ENCODE measurements at places on chromosomes 4 and X.

- no peak for DNase-seq
Measured at GRCh38 chr4:119237642-119238041, 25.1 kb downstream of the USP53 start.

DNA sequence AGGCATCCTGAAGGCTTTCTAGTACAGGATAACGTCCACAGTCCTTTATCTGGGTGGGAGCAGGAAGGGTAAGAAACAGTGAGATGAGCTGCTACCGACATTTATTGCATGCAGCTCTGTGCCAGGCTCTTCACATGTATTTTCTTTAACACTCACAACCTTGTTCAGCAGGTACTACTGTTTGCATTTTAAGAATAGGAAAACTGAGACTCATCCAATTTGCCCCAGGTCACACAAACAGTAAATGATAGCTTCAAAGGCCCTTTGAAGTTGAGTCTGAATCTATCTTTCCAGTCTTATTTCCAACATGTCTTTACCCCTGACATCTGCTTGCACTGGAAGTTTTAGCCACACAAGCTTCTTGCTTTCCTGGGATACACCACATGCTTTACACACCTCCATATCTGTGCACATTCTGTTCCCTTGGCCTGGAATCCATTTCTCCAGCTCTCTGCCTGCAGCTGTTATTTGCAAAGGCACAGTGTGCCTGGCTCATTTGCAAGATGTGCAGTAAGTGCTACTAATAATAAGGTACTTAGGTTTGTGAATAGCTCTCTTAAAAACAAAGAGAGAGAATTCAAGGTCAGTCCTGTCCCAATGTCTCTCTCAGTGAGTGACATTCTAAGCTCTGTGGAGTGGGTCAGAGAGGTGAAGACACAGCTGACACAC lies 61.2 kb downstream of the METTL14 start:
- DNase-seq = no peak

GRCh38 chr4:108166038-108166437 lies 2.7 kb downstream of the LEF1 start:
- no peak for DNase-seq

DNA sequence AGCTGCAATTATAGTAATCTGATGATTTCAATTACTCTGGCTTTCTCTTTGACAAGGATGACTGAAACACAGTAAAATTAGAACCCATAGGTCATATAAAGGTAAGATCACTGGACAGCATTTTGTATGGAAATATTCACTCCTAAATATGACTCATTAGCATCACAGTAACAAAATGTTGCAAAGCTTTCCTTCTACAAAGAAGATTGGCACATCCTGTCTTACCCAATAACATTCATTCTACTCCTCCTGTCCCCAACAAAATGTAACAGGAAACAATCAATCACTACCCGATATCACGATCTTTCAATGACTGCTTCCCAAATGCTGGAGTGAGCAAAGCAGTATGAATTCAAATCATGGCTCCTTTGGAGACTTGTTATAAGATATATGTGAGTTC lies 95.3 kb downstream of the FANCB start:
- no peak for DNase-seq

GRCh38 chr4:24105327-24106038 lies 215.6 kb upstream of the PPARGC1A start:
- DNase-seq = no peak

Measured in activated naive CD4-positive, alpha-beta T cell (primary cell).